ENCODE measurements at places on chromosomes 2 and 18.

DNA sequence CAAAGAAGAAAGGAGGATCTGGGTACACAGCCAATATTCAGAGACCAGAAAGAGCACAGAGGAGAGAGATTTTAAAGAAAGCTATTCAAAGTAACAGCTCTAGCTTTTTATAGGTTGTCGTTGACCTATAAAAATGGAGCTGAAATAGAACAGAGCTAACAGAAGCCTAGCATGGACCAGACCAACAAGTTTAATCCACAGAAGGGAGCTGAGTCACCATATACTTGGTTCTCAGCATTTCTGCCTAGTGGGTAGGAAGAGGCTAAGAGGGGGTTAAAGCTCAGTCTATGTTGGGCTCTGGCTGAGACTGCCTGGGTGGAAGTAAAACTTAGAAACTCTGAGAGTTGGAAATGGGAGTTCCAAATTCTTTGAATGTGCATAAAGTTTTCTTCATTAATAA lies 678.0 kb upstream of the CDH2 start:
- DNase-seq: no peak

DNA sequence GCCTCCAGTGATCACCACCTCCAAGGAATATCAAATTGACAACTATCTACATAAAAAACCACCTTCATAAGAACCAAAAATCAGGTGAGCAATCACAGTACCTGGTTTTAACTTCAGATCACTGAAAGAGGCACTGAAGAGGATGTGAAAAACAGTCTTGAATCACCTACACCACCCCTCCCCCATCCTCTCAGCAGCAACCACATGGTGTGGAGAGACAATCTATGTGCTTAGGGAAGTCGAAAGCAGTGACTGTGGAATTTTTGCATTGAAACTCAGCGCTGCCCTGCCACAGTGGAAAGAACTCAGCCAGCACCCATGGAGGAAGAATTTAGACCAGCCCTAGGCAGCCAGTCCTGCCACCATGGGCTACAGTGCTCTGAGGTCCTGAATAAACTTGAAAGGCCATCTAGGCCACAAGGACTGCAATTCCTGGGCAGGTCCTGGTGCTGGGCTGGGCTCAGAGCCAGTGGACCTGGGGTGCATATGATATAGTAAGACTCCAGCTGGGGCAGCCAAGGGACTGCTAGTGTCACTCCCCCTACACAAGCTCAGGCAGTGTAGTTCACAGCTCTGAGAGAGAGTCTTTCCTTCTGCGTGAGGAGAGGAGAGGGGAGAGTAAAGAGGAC lies 75.6 kb downstream of the ATL2 start:
- DNase-seq: no peak

- no peak for DNase-seq
Observed at GRCh38 chr2:81734981-81735380, 1430.4 kb upstream of the LRRTM1 start.

DNA sequence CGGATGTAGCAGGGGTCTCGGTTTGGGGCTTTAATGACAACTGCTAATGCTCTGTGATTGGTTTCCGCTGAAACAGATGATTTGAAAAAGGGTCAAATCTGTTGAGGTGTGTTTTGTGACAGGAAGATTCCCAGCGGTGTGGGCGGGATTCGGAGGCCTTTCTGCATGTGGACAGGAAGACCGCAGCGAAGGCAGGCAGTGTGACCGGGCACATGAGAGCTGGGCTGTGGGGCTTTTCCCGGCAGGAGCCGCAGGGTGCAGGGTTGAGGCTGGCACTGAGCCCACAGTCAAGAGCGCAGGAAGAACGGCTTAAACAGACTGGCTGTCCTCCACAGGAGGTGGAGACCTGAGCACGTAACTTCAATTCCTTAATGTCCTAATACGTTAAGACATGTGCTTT lies 180.0 kb upstream of the TPO start:
- no peak for DNase-seq

- DNase-seq: no peak
Observed at GRCh38 chr2:217228732-217229131, 368.9 kb upstream of the TNP1 start.

GRCh38 chr2:189024901-189025618 lies 50.9 kb downstream of the COL3A1 start:
- no peak for DNase-seq
